ENCODE measurements at places on chromosomes 5 and 9.

DNA sequence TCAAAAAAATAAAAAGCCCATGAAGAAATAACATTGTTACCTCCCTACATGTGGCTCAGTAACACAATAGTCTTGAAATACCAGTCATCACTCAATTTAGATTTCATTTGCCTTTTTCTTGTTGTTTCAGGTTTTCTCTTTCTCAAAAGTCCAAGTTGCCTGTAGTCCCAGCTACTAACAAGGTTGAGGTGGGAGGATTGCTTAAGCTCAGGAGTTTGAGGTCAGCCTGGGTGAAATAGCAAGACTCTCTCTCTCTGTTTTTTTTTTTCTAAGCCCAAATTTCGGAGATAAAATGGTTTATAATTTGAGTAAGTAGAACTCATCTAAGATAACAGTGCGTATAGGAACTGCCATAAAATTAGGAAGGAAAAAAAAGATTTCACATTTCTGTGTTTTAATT lies 17.5 kb upstream of the NDUFS4 start:
- no peak for DNase-seq

DNA sequence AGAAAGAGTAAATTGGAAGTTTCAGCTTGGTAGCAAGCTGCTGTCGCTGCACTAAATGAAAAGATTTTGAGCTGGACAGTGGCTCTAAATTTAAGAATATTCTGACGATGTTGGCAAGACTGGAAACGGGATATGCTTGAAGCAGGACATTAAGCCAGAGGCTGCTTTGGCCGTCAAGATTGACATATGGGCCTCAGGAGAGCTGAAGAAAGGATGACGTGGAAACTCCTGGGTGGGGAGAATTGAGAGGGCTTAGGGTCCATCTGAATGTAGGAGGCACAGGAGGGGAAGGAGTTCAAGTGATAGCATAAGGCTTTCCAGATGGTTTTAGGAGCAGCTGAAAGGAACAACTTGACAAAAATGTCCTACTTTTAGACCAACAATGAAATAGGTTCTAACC lies 108.9 kb downstream of the PAPPA start:
- no peak for DNase-seq

DNA sequence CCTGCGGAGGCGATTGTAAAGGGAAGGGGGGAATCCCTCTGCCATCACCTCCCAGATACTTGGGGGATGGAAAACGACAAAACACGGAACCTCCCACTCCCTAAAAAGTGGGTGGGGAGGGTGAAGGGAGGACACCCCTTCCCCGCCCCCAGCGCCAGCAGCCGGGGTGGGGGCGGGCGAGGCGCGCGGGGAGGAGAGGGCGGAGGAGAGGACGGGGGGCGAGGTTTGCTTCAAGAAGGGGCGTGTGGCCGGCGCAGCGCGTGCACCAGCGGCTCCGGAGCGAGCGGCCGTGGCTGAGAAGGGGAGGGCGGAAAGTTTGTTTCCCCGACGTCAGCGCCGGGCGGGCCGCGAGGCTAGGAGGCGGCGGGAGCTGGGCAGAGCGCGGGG lies at the start of gene PRRX2:
PRRX2 (plus strand) TSS at position 259 of the 387 bp plus-strand sequence. CDS start 221 bp downstream, outside the sequence.
- DNase-seq, result no peak

DNA sequence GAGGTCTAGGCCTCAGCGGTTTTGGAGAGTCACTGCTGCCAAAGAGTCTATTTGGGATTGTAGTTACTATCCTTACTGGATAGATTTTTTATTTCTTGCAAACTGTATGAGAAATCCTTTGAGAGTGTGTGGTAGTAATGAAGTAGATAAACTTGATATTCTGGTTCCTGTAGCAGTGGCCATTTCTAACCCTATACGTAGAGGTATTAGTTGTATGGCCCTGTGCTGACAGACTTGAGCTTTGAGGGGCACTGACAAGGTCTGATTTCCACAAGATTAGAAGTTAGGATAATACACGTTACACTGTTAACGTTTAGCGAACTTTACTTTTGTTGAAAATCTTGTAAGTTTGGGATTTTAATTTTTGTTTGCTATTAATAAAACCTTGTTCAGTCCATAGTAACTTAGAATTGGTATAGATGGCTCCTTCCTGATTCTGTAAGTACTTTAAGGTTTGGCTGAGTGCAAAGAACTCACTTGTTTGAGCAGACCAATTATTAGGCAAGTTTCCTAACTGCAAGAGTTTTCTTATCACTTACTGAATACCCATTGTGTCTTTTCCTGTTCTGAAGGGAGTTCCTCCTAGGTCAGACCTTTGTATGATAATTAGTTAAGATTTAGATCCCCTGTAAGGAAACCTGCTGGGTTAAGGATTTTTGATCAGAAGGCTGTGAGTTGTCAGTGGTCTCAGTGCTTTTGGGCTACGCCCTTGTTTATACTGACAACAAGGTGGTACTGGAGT lies 31.4 kb downstream of the GCNT1 start:
- no peak for DNase-seq

GRCh38 chr9:98099346-98099745 lies 19.7 kb downstream of the TRIM14 start:
- no peak for DNase-seq

DNA sequence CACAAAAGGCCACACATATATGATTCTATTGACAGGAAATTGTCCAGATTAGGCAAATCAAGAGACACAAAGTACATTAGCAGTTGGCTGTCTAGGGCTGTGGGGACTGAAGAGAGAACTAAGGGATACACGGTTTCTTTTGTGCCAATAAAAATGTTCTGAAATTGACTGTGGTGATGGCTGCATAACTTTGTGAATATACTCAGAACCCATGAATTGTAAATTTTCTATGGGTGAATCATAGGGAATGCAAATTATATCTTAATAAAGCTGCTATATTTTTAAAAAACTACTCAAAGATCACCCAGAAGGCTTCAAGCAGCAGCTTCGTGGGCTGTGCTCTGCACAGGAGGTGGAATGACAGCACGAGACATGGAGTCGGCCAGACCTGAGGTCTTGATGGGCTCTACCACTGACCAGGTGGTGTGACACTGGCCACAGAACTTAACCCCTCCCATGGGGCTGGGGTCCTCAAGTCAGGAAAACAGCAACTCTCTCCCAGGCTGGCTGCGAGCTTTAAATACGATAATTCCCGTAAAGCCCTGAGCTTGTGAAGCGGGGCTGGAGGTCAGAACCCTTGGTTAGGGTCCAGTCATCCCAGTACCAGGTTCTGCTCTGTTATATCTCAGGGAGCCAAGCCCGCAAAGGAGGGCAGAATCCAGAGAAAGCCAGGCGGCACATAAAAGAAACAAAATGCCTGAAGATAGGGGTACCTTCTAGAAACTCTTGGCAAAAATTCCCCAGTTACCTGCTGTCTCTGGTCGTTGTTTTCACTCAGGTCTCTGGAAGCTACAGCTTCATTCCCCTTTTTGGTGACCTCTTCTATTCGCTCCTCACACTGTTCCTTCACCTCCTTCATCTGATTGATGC lies 59.1 kb downstream of the GOLM1 start:
- no peak for DNase-seq

GRCh38 chr9:6873857-6874256 lies 116.1 kb downstream of the KDM4C start:
- no peak for DNase-seq

DNA sequence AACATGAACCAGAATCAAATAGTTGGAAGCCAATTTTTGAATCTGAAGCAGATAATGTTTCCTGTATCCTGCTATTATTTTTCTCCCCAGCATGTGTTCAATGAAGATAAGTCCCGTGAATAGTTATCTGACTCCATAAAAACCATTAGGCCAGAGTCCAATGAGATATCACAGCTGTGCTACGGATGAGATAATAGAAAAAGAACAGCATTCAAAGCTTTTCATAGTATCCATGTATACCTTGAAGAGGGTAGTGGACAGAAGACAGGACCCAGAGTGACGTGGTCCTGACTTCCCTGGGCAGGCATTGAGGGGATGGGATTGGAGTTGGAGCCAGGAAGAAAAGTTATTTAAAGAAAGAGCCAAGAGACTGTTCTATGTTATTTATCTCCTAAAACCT lies 50.7 kb upstream of the C6 start:
- no peak for DNase-seq

- no peak for DNase-seq
Observed at GRCh38 chr9:90801973-90802322, 329 bp downstream of the SYK start.

DNA sequence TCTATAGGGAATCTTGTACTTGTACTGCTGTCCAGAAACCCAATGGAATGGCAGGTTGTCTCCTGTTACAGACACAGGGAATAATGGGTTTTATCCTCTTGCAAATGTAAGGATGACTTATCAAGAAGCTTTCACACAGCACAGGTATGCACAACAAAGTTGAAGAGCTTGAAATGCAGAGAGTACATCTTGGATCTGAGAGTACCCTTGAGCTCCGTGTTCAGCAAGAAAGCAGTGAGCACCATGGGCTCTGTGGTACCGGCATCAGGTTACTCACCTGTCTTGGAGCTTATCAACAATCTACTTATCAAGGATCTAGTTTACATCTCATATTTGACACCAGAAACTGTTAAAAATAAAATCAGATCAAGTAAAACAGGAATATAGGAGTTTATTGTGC lies 22.0 kb upstream of the EMB start:
- no peak for DNase-seq

DNA sequence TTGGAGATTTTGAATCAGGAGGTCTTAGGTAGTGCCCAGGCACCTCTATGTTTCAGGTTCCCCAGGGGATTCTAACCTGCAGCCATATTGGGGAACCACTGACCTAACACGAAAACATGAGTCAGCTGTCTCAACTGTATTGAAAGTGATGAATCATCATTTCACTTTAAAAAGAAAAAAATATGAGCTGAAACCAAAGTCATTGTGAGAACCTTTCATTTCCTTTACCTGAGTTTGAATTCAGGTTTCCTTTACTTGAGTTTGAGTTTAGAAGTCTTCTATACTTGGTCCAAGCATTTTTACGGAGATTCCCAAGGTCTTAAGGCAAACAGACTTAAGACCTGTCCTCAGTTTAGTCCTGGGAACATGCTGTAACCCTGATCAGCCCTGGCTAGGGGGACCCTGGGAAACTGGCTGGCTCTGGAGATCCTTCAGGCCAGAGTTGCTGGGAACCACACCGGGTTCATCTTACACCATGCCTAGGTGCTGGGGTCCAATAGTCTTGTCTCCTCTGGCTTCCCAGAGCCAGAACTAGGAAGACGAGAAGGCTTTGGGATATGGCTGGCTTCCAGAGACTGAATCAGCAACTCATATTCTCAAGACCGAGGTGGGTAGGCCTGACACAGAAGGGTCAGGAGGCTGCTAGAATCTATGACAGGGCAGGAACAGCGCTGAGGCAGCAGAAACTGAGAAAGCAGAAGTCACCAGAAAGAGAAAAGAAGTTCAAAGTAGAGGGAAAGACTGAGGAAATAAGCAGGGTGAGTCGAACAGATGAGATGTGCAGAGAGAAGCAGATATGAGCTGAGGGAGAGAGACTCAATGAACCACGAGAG lies 16.4 kb upstream of the PDCD1LG2 start:
- DNase-seq, result no peak

DNA sequence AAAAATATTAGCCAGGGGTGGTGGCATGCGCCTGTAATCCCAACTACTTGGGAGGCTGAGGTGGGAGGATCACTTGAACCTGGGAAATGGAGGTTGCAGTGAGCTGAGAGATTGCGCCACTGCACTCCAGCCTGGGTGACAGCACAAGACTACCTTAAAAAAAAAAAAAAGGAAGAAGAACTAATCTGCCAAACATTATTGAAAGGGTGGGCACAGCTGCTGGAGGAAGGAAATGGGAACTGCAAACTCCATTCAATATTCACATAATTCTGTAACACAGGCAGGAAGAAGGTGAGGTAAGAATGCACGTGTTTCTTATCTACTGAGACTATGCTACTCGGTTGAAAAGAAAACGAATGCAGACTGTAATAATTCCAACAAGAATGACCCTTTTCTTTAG lies 121.1 kb upstream of the GNA14 start:
- DNase-seq, result no peak

DNA sequence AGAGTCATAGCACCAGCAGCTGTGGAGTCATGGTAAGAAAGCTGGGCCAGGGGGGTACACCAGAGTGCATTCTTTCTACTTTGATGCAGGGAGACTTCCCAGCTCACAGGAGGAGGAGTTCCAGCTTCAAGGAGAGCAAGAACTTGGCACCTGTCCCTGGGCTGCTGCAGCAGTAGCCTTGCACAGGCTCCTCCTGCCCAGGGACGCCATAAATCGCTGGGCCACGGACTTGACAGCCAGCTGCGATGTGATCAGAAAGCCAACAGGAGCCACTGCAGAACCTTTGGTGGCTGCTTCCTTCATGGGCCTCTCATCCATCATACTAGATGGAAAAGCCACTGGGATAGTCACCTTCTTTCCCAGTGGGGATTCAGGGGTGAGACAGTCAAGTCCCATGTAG lies 234.7 kb downstream of the NMUR2 start:
- no peak for DNase-seq

All from nucleus accumbens (tissue), 56 donors.